ENCODE measurements at places on chromosomes 2 and 18.

- peak; percentile 9 for ATAC-seq
Measured at GRCh38 chr2:237956402-237956736, 10.4 kb upstream of the UBE2F start.

GRCh38 chr2:96535331-96535730 is 1.2 kb upstream of the ARID5A start:
- no peak for ATAC-seq

DNA sequence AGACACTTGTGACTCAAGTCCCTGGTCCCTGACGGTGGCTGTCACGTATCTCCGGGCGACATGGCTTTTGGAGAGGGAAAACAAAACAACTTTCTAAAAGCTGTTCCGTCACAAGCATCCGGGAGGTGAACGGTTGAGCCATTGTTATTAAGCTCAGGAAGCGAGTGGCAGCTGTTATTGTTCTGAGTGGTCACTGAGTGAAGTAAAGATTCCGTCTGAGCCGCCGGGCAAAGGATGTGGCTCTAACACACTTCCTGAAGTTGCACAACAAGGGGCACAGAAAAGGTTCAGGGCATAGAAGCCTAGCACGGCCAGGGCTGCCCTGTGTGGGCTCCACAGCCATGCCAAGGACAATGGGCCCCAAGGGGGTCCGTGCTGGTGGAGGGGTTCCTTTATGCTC is 24.3 kb downstream of the INPP5D start:
- ATAC-seq = peak; percentile 52

DNA sequence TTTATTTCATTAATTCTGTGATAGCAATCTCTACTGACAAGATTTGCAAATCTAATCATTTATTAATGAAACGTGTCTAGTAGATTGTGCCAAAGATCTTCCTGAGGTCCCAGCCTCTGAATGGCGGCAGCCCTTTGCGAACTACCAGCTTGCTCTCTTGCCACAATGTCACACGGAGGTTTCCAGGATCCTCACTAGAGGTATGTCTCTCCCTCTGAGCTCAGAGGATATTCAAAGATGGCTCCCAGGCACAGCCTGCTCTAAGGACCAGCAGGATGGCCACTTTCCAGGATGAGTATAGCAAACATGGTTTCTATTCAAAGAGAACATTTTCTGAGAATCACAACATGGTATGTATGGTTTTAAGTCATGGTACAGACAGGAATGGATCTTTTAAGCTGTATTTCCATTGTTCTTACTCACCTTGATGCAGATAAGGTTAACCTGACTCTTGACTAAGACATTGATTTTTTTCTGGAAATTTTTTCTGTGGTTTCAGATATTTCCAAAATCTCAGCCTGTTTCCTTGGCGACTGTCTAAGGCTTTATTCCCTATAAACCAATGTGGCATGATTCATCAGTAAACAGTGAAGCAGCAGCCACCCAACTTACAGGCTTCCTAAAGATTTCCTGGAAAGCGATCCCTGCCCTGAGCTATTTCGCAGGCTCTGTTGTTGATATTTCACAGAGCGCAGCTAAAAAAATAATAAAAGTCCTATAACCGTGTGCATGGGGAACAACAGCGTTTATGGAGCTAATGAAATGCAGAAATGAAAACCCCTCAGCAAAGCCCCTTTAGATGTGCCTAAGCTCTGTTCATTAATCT is 54.1 kb upstream of the KLF7 start:
- ATAC-seq = peak; percentile 57

DNA sequence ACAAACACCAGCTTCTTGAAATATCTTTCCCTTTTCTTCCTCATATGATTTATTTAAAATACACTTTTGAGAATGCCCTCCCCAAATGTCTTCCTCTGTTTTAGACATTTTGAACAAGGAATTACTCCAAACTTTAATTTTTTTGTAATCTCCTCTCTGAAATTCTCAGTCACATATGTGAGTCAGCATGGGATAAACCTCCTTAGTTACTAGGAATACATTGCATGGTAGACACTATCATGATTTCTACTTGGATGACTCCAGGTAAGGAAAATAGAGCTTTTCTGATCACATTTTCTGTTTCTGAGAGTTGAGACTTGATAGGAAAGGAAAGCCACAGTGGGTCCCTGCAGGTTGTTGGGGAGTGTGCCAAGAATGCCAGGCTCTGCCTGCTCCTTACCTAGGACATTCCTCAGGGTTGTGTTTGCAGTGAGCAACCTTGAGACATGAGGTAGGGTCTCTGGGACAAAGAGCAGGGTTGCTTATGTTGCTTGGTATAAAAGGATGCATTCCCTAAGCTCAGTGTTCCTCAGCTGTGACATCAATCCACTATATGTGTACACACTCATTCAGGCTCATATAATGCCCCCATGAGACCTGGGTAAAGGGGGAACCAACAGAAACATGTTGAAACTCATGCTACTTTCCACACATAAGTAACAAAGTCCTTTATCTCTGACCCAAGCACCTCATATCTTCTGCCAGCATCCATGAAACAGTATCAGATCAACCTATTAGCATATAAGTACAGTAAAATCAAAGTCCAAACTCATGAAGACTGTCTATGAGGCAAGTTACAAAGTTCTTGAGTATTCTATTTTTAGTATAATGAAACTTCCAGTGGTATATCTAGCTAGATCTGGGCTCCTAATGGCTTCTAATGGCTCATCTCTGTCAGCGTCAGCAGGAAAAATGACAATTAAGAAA is 112.8 kb upstream of the SCN1A start:
- ATAC-seq = no peak

DNA sequence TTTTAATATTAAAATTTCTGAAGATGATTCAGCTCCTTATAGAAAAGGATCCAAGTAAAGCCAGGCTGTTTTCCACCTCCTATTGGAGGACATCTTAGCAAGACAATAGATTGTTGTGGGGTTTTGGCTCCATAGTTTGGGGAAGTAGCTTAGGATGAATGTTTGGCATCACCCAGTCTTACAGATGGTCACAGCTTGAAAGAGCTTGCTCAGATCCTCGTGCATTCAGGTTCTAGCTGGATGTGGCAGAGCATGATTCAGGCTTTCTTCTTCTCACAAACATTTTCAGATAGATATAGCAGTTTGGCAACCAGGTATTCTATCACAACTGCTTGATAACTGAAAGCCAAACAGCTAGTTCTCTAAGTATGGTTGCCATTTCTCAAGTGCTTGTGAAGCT is 23.6 kb upstream of the PDCL3 start:
- no peak for ATAC-seq

GRCh38 chr18:9814431-9814830 is 71.3 kb upstream of the TXNDC2 start:
- no peak for ATAC-seq

- no peak for ATAC-seq
Measured at GRCh38 chr18:58761241-58761969, 90.1 kb downstream of the MALT1 start.

DNA sequence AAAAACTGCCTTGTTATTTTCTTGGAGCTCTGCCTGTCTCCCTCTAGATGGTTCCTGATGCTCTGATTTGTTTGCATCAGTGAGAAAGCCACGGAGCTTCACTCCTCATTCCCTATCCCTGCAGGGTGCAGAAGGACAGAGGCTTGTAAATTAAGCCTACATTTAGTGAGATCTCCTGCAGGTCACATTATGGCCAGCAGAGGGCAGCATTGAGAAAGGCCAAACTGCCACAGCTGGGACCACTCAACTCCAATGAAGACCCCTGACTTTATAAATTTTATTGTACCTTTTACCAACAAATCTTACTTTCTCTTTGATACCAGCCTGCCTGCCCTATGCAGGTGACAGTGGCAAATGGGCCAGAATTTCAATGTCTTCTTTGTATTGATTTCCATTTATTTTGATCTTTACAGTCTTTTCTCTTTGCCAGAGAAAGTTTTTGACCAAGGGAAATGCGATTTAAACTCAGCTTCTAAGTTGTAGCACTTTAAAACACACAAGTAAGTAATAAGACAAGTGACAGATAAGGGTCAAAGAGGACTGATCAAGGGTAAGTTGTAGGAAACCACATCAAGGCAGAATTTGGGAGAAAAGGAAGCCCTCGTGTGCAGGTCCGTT is 1029.1 kb upstream of the KLHL29 start:
- no peak for ATAC-seq

- no peak for ATAC-seq
Measured at GRCh38 chr2:197708331-197708730, 3.2 kb downstream of the MARS2 start.

- no peak for ATAC-seq
Measured at GRCh38 chr2:205708231-205708631, 25.9 kb downstream of the NRP2 start.

GRCh38 chr18:48897531-48897930 is 53.2 kb downstream of the SMAD7 start:
- no peak for ATAC-seq

- ATAC-seq = no peak
Measured at GRCh38 chr2:32523686-32524085, 104.2 kb upstream of the TTC27 start.

GRCh38 chr2:42789751-42790150 is 2.6 kb downstream of the HAAO start:
- ATAC-seq = no peak

- ATAC-seq = no peak
Measured at GRCh38 chr2:191049728-191050639, 36.0 kb upstream of the STAT1 start.

DNA sequence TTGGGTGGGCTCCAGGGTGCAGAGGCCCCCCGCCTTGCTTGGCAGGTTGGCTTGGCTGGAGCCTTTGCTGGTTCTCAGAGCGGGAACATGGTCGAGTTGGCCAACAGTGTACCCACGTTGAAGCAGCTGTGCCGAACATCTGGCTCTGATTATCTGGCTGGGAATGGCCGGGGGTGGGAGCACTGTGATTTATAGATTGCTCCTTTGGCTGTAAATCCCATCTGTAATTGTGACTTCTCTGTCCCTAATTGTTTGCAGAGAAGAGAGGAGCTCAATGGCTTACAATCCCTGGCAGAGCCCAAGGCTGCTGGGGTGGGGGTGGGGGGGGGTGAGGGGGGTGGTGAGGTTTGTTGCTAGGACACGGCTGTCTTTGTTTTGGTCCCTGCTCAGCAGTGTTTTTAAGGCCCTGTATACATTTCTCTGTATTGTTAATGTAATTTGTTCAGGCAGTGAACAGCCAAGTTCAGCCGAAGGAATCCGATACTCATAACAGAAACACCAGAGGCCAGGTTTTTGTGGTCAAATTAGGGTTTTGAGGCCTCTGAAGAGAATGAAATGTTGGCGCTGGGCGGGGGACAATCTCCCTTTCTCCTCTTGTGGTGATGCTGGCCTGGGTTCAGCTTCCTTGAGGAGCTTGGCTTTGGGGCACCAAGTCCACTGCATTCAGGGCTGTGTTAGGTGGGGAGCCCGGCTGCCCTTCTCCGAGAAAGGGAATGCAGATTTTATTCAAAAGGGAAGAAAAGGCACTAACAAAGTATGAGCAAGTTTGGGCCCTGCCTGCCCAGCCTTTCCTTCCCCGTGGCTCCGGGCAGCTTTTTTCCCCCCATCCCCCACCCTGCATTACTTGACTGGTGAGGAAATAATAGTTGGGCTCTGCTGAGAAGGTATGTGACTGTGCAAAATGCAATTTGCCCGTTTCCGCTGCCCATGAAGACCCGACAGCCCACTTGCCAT is 82.5 kb downstream of the TCF7L1 start:
- ATAC-seq = no peak

DNA sequence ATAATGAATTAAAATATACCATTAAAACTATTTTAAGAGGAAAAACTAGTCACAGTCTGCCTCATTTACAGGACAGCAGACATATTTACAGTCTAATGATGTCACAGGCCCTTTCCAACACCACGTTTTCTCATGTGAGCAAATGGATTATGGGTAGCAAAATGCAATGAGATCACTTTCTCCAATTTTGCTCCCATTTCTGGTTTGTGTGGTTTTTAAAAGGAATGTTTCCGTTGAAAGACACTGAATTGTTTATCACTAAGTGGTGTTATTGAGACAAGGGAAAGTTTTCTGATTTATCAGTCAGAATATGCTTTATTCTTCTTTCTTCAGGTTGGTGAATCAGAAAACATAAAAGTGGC is 11.4 kb upstream of the NR4A2 start:
- no peak for ATAC-seq

DNA sequence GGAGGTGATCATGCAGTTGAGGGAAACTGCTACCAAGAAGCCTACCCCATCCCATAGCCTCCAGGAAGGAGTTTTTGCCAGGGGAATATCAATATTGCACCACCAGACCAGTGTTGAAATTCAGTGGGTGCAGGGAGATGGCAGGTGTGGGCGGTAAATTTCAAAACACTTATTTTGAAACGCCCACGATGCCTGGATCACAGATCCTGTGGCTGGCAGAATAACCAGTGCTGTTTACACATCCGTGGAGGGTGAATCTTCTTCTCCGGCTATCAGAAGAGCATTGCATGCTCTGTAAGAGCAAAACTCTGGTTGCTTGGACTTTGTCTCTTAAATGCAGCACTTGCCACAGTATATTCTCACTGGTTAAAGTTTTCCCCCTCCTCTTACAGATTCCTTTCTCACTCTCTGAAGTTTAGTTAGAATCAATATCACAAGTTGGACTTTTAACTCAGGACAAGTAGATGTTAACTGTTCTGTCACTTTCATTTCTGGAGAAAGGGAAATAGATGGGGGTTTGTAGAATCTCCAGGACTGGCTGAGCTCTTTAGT is 70.5 kb upstream of the ZCCHC2 start:
- no peak for ATAC-seq

- no peak for ATAC-seq
Measured at GRCh38 chr2:175461839-175462238, 280.3 kb upstream of the ATP5MC3 start.

DNA sequence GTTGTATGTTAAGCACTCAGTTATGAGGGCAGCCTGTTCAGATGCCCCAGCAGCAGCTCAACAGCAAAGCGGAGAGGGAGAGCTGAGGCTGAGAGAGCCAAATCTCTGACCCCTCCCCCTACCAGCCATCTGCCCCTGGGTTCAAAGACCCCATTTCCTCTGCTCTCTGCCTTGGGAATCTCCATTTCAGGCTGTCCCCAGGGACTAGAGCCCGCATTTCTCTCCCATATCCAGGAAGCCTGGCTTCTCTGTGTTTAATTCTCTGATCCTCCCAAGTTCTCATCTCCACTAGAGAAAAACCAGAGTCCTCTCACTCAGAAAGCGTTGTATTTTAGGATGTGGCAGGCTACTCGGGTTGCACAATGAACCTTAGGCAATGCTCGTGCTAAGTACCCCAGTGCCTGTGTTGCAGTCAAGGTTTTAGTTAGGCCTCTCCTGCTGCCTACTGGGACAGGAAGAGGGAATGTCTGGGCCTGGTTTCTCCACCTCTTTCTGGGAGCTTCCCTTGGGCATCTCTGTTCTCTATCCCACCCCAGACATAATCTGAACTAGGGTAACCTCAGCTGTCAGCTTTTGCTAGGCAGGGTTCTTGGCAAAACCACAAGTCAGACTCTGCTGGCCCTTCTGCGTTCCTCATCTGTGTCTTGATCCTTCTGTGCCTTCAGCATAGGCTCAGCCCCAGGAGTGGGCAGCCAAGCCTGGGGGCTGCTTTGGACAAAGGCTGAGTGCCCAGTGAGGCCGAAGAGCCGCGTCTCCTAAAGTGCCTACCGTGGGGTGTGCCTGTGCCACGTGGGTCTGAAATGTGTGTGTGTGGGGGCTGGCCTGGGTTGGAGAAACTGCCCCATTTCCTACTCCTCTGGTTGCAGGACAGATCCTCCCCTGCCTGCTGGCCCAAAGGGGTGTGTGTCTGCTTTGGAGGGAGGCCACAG is 96.8 kb downstream of the STPG4 start:
- ATAC-seq = no peak

- ATAC-seq = no peak
Measured at GRCh38 chr18:48365965-48366364, 43.2 kb downstream of the ZBTB7C start.

GRCh38 chr18:49655266-49656072 is 93.6 kb downstream of the LIPG start:
- ATAC-seq = no peak

- ATAC-seq = no peak
Measured at GRCh38 chr18:6941996-6942395, 175.6 kb downstream of the LAMA1 start.

Data from esophagus mucosa (tissue), 1 donor.